ENCODE measurements at places on chromosomes 7 and 10. TPM values are rescaled to one million over a fixed set of nuclear protein-coding genes. Genes with fewer than 3 reads are reported as not detected.

DNA sequence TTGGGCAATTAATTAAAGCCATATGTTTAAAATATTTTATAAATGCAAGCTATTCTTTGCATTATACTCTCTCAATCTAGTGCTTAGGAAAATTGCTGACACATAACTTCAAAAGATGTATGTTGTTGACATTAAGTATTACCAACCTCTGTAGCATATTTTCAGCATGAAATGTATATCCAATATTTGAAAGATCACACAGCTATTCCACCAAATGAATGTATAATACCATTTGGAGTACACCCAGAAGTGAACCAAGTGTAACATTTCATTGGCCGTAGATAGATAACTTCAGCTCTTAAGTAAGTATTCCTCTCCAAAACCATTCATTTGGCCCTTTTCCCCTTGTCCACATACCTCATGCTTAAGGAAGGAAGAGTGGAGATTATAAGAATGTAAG lies 104.6 kb downstream of the HECTD2 start:
- no peak overlapping the region for H3K27ac ChIP-seq
- H3K36me3 ChIP-seq, result no peaks in the 10 kb centered on the region

DNA sequence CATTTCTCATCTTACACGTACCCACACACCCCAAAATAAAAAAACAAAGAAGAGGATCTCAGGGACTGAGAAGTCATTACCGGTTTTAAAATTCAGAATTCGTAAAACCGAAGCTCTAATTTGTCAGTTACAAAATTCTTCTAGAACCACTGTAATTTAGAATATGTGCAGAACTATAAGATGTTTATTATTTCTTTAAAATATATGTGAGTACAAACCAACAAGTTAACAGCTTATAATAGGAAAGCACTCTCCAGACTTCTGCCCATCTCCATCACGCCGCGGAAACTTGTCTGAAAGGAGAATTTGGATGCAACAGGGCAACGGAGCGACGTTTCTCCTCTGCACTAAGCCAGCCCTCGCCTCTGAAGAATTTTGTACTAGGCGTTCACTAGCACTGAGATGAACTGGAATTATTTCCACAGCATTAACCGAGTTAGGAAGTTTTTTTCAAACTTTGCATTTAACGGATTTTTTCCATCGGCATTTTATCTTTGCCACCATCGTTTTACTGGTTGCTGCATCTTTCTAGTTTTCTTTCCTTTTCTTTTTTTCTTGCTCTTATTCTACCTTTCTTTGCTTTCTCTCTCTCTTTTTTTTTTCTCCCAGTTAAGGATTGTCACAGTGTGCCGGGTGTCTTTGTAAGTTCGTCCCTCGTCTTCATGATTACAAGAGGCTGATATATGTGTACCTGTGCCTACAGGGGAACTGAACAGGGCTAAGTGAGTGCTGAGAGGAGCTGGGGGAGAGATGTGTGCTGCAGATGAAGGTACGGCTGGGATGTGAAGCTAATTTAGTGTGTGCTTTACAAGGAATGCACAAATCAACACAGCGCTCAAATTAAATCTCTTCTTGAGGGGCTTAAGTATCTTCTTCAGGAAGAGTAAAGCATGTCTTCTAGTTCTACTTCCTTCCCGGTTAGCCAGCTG lies 295.9 kb upstream of the NFE2L3 start:
- H3K27me3 ChIP-seq, result peaks cover 19% of the 10 kb centered on the region
- H3K4me1 ChIP-seq, result peaks cover 22% of the 10 kb centered on the region
- H3K36me3 ChIP-seq, result no peaks in the 10 kb centered on the region
- H3K27ac ChIP-seq, result peak overlapping the region; percentile 11

DNA sequence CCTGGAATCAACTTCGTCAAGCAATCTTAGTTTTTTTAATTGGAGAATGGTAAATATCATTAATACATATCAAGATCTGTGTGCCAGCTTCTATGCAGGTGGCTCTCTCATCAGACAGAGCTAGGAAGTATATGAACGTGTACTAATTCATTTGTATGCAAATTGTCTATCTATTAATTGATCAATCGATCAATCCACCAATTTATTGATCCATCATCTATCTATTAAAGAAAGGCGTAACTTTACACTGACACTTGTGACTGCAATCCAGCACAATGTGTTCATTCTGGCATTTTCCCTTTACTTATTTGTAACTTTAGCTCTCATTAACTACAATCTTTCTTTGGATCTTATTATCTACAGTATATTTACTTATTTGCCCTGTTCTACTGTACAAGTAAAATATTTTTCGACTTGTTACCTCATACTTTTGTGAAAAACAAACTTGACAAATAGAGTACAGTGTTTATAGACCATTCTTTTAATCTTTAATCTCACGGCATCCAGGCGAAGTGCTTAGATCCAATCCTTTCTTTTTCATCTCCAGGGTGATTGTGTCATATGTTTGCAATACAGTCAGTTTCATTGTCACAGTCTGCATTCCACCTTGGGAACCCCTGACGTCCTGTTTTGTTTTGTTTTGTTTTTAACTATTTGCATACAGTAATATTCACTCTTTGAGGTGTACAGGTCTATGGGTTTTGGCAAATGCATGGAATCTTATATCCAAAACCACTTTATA lies 22.0 kb upstream of the GHRHR start:
- peaks cover 3% of the 10 kb centered on the region for H3K27me3 ChIP-seq
- no peak overlapping the region for H3K4me3 ChIP-seq
- no peak for DNase-seq
- peaks cover 14% of the 10 kb centered on the region for H3K4me1 ChIP-seq
- no peaks in the 10 kb centered on the region for H3K36me3 ChIP-seq

DNA sequence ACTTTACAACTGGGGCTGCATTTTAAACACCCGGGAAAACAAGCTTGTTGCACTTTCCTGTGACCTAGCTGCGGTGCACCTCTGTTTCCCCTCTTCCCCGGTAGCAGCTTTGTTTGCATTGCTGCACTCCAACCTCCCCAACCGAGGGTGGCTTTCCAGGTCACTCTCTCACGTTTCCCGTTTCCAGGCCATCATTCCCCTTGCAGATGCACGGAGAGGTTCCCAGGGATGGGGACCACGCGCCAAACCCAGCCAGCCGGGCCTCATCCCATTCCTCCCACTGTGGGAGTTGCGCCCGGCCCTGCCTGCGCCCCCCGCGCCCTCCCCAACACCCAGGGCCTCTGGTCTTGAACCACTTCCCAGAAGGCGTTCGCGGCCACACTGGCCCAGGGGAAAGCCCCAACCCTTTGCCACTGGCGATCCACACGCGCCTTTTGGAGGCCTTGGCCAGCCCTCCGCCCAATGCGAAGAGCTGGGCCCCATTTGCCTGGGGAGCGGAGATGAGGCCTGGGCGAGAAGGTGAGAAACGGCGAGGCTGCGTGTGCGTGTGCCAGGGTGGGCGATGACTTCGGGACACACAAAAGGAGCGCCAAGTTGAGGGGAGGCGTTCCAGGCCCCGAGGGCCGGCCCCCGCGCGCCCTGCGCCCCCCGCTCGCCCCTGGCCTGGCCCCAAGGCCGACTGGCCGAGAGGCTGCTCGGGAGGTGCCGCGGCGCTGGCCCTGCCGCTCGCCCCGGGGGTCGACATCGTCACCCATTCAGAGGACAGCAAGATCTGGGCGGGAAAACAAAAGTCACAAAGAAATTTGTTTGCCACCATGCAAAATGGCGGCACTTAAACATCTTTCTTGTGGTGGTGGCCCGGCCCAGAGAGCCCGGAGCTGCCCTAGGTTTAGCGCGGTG lies 15.9 kb downstream of the SKIDA1 start:
- no peak overlapping the region for H3K4me3 ChIP-seq
- no peaks in the 10 kb centered on the region for H3K4me1 ChIP-seq
- H3K27ac ChIP-seq, result no peak overlapping the region
- H3K27me3 ChIP-seq, result no peaks in the 10 kb centered on the region
- no peak for DNase-seq
- H3K36me3 ChIP-seq, result no peaks in the 10 kb centered on the region

Gene NEUROD6
- total RNA-seq, result not detected

- H3K27ac ChIP-seq, result no peak overlapping the region
- no peak overlapping the region for H3K4me3 ChIP-seq
- no peaks in the 10 kb centered on the region for H3K4me1 ChIP-seq
- no peaks in the 10 kb centered on the region for H3K36me3 ChIP-seq
- H3K27me3 ChIP-seq, result no peaks in the 10 kb centered on the region
Observed at GRCh38 chr7:122412883-122413282, 108.3 kb upstream of the FEZF1 start.

- H3K27ac ChIP-seq, result no peak overlapping the region
- DNase-seq, result peak; percentile 49
- H3K36me3 ChIP-seq, result no peaks in the 10 kb centered on the region
- H3K27me3 ChIP-seq, result no peaks in the 10 kb centered on the region
- peaks cover 29% of the 10 kb centered on the region for H3K4me1 ChIP-seq
- H3K4me3 ChIP-seq, result no peak overlapping the region
Observed at GRCh38 chr7:12770227-12770975, 83.0 kb downstream of the ARL4A start.

DNA sequence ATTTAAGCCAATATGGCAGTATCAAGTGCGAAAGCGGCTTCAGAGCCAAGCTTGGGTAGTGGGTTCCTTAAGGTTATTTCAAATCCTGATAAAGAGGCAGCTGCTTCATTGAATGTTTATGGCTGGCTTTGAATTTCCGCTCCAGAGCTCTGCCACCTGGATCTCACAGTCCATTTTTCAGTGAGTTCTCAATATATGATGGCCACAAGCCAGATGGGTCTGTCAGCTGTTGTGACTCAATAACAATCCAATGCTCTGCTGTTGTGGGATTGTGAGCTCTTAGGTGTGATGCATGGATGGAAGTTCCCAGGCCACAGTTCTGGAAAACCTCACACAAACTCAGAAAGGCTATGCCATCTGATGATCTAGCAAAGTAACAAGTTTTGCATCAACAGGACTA lies 743.8 kb upstream of the LRRN3 start:
- DNase-seq, result no peak
- H3K36me3 ChIP-seq, result no peaks in the 10 kb centered on the region
- no peak overlapping the region for H3K4me3 ChIP-seq
- no peak overlapping the region for H3K27ac ChIP-seq
- no peaks in the 10 kb centered on the region for H3K4me1 ChIP-seq
- no peaks in the 10 kb centered on the region for H3K27me3 ChIP-seq

- no peaks in the 10 kb centered on the region for H3K27me3 ChIP-seq
- H3K36me3 ChIP-seq, result no peaks in the 10 kb centered on the region
- no peak overlapping the region for H3K27ac ChIP-seq
- peaks cover 33% of the 10 kb centered on the region for H3K4me1 ChIP-seq
- H3K4me3 ChIP-seq, result no peak overlapping the region
Observed at GRCh38 chr7:140165422-140165821, 11.4 kb downstream of the KDM7A start.

Gene INSIG1
- total RNA-seq, result 47.0 TPM

Gene KLF14
- total RNA-seq, result 1.6 TPM

GRCh38 chr10:95346715-95347401 lies 56.1 kb upstream of the PDLIM1 start:
- H3K36me3 ChIP-seq, result no peaks in the 10 kb centered on the region
- no peak overlapping the region for H3K27ac ChIP-seq
- no peak overlapping the region for H3K4me3 ChIP-seq
- DNase-seq, result no peak
